ENCODE measurements at places on chromosomes 7 and 10.

GRCh38 chr7:103447073-103447960, 1.3 kb upstream of the SLC26A5 start:
- no peak for DNase-seq

DNA sequence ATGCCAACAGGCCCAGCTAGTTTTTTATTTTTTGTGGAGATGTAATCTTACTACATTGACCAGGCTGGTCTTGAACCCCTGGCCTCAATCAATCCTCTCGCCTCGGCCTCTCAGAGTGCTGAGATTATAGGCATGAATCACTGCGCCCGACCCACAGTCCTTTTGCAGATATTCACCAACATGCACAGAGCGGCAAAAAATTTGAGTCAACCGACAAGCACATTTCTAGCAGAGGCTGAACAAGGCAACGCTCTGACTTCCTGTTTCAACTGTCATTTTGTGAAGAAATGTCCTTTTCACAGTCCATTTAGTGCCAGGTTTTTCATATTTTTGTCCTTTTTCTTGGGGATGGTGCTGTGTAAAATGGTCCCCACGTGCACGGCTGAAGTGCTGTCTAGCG, 71.1 kb upstream of the KAT6B start:
- DNase-seq: no peak

DNA sequence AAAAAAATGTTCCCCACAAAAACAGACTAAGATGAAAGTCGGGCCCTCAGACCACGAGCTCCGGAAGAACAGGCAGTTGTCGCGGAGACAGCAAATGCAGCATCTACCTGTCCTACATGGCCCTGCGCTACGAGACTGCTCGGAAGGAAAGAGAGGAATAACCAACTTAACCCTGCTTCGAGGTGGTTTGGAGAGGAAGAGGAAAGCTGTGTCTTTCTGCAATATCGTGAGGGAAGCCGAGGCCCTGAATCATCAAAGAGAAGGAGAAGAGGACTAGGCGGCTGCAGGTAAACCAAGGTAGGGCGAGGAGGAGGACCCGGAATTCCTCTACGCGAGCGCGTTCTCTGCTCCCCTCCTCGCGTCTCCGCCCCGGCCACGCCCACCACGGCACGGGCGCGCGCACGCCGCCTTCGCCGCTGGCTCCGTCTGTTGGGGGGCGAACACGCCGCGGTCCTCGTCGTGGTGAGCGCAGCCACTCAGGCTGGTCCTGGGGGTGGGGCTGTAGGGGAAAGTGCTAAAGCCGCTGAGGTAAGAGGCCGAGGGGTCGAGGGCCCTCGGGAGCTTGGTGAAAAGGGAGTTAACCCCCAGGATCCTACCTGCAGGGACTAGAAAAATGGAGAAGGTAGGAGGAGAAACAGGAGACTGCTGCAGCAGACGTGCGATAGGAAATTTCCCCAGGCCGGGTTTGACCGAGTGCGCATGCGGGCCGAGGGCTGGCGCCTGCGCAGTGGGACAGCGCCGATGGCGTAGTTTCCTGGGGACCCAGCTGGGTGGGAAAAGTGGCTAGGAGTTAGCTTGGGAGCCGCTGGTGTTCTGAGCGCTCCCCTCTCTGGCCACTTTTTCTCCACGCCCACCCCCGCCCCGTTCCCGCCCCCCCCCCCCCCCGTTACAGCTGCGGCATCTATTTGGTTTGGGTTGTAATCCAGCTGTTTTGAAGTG, at the start of the genes ANAPC16 and ASCC1:
Gene ANAPC16, plus strand, starts transcription at position 402 of the 939 bp plus-strand sequence. CDS start 7,903 bp downstream, outside the sequence.
Gene ASCC1, minus strand, starts transcription at position 666 of the 939 bp plus-strand sequence. CDS start 2,978 bp downstream, outside the sequence.
- peak; percentile 62 for DNase-seq

DNA sequence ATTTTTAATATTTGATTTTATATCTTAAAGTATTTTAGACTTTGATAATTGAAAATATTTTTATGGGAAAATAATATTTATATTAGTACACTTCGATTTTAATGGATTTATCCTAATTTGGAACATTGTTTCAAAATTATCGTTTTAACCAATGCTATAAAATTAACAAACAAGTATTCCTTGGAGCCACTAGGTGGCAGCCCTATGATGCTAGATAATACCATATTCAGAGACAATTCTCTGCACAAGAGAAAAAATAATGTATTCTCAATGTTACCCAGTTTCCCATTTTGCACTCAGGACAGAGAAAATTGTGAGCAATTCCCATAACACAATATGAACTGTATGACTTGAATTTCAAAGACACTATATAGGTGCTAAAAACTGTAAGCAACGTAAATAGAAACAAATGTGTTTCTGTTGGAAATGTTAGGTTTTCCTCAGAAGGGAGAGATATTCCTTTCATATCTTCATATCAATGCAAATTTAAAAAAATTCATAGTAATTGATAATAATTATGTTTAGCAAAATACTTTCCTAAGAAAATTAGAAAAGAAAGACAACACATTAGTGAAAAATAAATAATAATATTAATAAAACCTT, 237.8 kb downstream of the SEMA3E start:
- DNase-seq: no peak

DNA sequence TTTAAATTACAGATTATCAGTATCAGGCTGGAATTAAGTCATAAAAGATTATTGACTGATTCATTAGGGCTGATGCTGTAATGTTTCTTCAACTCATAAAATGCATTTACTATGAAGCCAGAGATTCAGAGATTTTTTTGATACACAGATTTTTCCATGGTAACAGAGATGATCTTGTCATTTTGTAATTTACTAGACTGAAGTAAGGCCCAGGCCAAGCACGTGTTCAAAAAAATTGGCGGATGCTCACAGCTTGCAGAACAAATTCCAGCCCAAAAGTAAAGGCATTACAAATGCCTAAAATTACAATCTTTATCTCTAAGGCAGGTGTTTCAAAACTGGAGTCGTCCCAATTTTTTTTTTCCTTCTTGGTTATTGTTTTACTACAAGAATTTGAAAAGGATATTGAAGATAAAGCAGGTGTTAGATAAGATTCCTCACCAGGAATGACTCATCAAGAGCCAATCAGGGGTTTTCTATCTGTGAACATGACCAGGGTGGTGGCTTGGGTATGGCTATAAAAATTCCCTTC, 78.4 kb upstream of the MEOX2 start:
- no peak for DNase-seq

DNA sequence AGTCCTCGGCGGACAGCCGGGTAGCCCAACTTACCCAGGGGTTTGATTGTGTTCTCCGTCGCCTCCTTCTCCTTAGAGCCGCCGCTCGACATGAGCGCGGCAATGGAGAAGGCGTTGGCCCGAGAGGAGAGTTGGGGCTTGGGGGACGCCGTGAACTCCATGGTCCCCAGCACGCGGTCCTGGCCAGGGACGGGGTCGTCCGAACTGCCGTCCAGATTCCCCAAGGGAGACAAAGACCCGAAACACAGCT, 515 bp downstream of the TBX20 start:
- no peak for DNase-seq

- no peak for DNase-seq
These were observed 38.6 kb downstream of the MRC1 start for GRCh38 chr10:17847585-17848296.

GRCh38 chr10:104328646-104328895, 9.7 kb downstream of the ITPRIP start:
- DNase-seq: no peak

Measured in esophagus squamous epithelium (tissue), 5 donors.